Hematopoietic multipotent progenitor cell treated with erythropoietin and hydrocortisone succinate and interleukin-3 and kit ligand, for 6 days (in vitro differentiated cells): ENCODE measurements at places on chromosomes 1 and 21.
A peak's percentile ranks its signal among the peaks of the same experiment; 100 is the strongest.

- no peak for DNase-seq
Measured at GRCh38 chr1:12778907-12779306, 5.4 kb downstream of the PRAMEF12 start.

- no peak for DNase-seq
Measured at GRCh38 chr1:222889440-222889839, 74.6 kb downstream of the DISP1 start.

DNA sequence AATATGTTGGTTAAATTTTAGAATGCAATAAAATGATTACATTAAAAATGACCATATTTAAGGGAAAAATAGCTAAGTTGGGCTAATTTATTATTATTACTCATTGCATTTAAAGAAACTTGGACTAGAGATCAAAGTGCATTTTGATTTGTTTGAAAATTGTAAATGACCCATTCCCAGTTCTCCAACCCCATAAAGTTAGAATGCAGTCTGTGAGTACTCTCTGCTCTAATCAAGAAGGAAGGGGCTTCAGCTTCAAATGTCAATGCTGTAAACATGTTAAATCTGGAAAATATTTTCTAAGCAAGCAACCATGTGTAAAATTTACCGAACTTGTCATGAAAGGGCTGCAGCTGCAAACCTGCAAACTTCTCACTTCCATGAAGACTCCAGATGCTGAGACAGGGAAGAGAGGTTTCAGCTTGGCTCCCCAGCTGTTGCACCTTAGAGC, 232.7 kb downstream of the TTLL7 start:
- no peak for DNase-seq

DNA sequence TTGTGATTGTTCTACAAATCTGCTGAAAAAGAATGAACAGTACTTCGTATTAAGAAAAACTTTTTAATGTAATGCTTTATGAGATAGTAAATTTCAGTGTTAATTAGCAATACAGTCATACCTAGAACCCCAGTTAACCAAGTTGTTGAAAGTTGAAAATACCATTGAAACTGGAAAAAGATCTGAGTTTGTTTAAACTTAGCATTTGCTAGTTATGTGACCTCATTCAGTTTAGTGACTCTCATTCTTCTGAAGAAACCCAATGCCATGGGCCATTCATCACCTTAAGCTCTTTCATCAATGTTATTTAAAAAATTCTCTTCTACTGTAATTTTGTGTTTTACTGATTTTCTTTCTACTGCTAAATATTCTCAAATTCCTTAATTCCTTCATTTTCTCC, 20.2 kb downstream of the RCOR3 start:
- no peak for DNase-seq

DNA sequence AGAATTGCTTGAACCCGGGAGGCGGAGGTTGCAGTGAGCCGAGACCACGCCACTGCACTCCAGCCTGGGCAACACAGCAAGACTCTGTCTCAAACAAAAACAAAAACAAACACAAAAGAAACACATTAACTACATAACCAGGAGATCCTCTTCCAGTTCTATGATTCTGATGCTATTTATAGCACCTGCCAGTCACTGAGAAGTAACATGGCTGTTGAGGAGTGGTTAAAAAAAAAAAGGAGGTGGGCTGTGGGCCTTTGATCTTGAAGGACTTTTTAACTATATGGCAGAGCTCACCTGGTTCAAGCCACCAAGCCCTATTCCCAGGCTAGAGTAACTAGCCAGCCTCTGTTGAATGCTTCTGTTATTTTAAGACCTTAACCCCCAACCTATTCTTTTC, 148.8 kb downstream of the ZBTB18 start:
- no peak for DNase-seq

DNA sequence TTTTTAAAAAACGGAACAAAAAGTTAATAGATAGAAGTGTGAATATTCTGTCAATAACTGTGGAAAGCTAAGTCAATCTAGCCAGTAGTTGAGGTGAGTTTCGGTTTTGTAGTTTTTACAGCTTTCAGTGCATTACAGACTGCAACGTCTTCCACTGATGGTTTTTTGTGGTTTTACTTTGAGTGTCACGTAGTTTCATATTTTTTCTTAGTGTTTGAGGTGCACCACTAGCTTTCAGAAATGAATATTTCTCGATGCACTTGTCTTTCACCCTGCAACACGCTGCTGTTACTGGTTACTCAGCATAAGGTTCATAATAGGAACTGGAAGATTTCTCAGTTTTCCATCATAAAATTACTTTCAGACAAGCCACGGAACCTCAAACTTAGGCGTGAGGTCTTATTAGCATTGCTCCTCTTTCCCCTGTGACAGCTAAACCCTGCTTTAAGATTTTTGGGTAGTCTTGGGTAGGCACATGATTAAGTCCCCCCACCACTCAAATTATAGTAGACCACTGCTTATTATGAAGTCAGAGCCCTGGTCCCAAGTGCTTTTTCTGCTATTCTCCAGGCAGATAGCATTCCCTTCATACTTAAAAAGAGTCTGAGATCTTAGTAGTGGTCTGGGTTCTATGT, 1412.7 kb downstream of the KCNT2 start:
- no peak for DNase-seq

DNA sequence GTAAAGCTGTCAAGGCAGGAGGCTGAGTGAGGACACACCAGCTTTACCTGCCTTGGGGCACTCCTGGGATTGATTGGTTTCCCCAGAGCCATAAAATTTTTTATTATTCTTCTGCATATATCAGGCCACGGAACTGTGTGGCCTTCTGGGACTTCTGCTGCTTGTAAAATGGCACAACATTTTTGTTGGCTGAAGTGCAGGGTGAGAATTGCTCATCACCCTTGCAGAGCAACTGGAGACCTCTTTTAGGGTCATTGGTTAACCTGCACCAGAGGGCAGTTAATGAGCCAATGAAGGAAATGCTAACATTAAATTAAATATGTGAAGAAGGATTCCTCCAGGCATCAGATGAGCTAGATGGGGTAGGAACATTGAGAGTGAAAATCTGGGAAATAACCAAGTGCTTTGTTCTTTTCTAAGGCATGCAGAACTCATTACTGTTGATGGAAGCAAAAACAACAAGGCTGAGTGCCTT, 87.7 kb downstream of the LTN1 start:
- DNase-seq, result no peak

DNA sequence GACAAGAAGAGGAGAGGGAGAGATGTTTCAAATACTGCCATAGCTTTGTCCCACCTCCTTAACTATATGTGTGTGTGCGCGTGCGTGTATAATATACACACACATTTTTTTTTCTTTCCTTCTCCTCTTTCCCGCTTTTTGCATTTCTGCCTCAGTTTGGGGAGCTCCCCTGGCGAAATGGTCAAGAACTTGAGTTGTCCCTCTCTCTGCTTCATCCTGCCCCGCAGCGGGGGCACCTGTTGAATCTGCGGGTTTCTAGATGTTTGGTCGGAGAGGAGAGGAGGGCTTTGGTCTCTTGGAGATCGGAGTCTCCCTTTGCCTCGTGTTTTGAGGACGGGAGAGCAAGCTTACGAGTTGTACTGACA, 504 bp downstream of the SCCPDH start:
- peak; percentile 74 for DNase-seq

DNA sequence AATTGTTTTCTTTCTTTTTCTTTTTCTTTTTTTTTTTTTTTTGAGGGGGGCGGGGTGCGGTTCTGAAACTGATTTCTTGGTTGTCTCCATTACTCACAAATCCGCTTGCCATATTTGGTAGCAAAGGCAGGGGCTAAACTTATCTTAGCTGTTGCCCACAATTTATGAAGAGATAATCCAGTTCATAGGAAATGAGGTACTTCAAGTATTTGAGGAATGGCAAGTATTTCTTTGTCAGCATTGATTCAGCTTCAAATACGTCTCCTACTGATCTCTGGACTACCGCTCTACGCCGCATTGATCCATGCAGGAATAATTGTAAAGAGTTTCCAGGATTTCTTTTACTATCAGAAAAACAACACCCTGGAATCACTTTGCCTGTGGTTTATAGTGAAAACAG, 289.2 kb upstream of the DPYD start:
- DNase-seq, result no peak

DNA sequence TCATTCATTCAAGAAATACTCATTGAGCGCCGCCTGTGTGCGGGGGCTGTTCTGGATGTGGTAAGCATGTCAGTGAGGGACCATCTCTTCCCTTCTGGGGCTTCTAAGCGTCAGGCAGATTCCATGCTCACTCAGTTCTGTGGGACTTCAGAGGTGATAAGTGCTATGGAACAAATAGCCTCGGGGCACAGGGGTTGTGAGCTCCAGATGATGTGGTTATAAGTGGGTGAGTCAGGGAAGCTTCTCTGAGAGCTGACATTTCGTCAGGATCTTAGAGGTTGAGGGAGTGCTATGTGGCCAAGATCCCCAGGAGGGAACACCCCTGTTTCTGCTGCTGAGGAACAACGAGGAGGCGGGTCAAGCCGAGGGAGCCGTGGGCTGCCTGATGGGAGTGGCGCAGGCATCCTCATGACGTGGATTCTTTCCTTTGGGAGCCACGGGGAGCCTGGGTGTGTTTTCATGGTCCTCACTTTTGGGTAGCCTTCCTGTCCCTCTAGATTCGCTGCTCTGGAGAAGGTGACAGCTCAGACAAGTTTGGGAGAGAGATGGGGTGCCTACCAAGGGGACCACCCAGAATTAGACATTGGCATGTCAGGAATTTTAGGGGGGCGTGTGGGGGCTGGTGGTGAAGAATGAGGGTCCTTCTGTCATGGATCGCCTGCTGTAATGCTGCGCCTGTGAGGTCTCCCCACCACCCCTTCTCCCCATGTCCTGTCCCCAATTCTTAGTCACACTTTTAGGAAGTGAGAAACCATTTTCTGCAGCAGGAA, 38.5 kb downstream of the HUNK start:
- DNase-seq, result no peak

- DNase-seq, result peak; percentile 91
Measured at GRCh38 chr1:193068013-193068412, 8.6 kb downstream of the RO60 start.

- DNase-seq, result no peak
Measured at GRCh38 chr1:34714386-34714785, 40.5 kb upstream of the GJB5 start.

GRCh38 chr1:182615468-182616129, 11.4 kb upstream of the RGS16 start:
- peak; percentile 66 for DNase-seq
